ENCODE measurements at places on chromosomes 4 and X. TPM values are rescaled to one million over a fixed set of nuclear protein-coding genes. Genes with fewer than 3 reads are reported as not detected.

Gene KCNIP4
- not detected for total RNA-seq

Gene MYOZ2
- total RNA-seq, result 1.8 TPM

Gene CXCL11
- not detected for total RNA-seq

Gene CSAG2
- total RNA-seq, result not detected

Gene CRMP1
- total RNA-seq, result 0.72 TPM

Gene MAGEB6
- total RNA-seq, result not detected

Gene UCP1
- not detected for total RNA-seq

Gene TRAPPC2
- 10.5 TPM for total RNA-seq

Gene SOX3
- total RNA-seq, result not detected
